ENCODE measurements at places on chromosomes 3 and 15.

DNA sequence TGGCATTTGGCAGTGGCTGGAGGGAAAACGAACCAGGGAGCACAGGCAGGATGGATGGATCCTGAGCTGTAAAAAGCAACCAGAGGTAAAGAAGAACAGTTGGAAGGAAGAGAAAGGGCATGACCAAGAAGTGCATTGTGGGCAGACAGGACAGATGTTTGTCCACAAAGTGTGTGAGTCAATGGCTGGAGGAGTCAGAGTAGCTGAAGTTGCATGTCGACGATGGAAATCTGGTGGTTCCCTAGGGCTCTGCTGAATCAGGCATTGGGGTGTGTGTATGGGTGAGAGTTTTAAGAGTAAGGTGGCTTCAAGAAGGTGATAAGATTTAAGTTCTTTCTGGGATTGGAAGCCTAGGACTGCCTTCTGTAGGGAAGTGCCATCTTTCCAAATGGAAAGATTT lies 214.0 kb upstream of the BHLHE40 start:
- no peak for DNase-seq

DNA sequence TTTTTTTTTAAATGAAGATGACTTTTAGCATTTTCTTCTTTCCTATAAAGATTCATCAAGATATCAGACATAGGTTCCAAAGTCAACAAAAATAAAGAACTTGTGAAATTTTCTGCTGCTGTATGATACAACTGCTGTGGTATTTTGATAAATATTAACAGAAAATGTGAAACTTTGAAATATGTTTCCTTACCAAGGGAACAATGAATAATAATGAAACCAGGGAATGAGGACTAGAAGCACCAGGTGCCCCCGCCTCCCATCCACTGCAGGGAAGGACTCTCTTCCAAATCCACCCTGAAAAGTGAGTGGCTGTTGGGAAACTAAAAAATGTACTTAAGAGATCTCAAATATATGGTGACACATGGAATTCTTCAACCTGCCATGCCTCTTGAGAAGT lies 198.4 kb downstream of the FHIT start:
- DNase-seq, result no peak

- DNase-seq, result no peak
Observed at GRCh38 chr15:97747342-97747741, 213.2 kb upstream of the ARRDC4 start.

DNA sequence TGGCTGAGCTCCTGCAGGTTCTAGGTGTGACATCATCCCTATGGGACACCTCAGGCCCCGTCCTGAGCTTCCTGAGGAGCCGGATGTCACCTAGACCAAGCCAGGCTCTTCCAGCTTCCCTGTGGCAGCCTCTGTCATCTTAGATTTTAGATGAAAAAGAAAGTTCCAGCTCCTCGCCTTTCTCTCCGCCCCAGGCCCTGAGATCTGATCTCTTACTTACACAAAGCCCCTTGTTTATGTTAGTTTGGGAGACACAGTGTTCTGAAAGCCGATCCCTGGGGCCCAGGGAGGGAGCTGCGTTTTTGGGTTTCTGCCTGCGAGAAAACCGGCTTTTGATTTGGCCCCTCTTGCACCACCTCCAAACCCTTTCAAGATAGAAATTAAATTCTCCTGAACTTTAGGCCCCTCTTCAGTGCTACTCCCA lies 40.2 kb upstream of the FAM107A start:
- no peak for DNase-seq

GRCh38 chr15:33309602-33310276 lies 1.0 kb upstream of the RYR3 start:
- DNase-seq, result no peak

- DNase-seq, result peak; percentile 79
Observed at GRCh38 chr3:175304404-175304803, 445.3 kb downstream of the NAALADL2 start.

DNA sequence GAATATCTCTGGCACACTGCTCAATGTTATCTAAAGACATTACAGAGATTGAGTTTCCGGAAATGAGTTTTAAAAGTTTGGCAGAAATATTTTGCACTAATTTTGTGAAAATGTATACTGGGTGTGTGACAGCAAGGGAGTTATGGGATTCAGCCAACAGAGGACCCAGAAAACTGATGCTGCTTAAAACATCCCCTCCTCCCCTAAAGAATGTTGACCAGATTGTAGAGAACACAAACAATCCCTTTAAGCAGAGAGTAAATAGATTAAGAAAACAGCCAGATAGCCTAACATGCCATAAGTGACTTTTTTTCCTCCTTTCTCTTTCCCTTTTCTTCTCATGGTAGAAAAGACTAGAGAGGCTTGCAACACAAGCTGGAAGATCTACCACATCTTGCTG lies 928.0 kb upstream of the ALCAM start:
- DNase-seq, result no peak

DNA sequence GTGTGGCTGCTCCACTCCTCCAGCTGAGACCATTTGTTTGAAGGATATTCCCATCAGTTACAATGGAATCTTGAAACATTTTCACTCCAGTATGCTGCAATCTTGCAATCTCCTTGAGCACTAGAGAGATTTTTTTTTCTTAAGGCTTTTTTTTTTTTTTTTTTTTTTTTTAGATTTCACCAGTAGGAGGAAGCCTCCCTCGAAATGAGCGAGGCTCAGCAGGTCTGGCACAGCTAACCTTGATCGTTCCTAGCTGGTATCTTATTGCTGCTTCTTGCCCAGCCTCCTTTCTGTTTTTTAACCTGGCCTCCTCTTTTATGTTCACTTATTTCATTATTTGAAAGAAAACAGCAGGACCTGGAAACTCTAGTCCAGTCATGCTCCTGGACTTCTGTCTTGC lies 48.1 kb downstream of the RAP2B start:
- no peak for DNase-seq

- no peak for DNase-seq
Observed at GRCh38 chr15:70504988-70505387, 258.4 kb downstream of the UACA start.

DNA sequence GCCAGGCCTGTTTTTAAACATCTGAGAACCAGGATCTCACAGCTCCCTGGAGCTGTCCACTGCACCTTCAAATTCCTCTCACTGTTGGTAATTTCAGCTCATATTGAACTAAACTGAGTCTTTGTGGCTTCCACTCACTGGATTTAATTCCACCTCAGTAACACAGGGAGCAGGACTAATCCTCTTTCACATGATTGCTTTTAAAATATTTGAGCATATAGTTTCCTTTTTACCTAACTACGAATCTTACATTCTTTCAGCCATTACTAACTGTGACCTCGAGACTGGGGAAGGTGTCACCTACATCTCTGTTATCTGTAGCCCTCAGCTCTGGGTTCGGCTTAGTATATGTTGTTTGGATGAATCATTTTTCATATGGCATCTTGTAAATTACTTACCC lies 194.3 kb upstream of the C2CD4B start:
- DNase-seq, result no peak

- no peak for DNase-seq
Observed at GRCh38 chr3:150077581-150078247, 107.0 kb upstream of the PFN2 start.

- no peak for DNase-seq
Observed at GRCh38 chr3:127183931-127184869, 8.7 kb upstream of the PRR23E start.

- DNase-seq, result no peak
Observed at GRCh38 chr3:152961323-152961722, 126.4 kb downstream of the P2RY1 start.

GRCh38 chr15:77819851-77820728 lies 187.4 kb upstream of the LINGO1 start:
- DNase-seq, result peak; percentile 36

DNA sequence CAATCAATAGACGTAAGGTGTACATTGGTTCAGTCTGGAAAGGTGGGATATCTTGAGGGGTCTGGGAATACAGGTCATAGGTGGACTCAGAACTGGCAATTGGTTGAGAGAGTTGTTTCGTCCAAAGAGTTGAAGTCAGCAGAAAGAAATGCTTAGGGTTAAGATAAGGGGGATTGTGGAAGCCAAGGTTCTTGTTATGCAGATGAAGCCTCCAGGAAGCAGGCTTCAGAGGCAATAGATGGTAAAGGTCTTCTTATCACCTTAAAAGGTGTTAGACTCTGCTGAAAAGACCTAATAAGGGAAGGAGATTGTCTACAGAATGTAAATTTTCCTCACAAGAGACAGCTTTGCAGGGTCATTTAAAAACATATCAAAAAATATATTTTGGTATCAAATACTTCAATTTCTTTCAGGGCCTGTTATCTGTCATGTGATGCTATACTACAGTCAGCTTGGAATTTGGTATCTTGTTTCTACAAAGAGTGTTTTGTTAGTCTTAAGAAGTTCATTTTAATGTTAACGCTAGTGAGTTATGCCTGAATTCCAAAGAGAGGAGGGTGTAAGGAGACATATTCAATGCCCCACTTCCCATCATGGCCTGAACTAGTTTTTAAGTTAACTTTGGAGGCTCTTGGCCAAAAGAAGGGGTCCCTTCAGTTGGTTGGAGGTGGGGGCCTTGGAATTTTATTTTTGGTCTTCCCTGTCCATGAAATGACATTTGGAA lies 378.2 kb upstream of the ROBO2 start:
- no peak for DNase-seq

GRCh38 chr3:67808906-67809305 lies 154.5 kb upstream of the SUCLG2 start:
- no peak for DNase-seq

DNA sequence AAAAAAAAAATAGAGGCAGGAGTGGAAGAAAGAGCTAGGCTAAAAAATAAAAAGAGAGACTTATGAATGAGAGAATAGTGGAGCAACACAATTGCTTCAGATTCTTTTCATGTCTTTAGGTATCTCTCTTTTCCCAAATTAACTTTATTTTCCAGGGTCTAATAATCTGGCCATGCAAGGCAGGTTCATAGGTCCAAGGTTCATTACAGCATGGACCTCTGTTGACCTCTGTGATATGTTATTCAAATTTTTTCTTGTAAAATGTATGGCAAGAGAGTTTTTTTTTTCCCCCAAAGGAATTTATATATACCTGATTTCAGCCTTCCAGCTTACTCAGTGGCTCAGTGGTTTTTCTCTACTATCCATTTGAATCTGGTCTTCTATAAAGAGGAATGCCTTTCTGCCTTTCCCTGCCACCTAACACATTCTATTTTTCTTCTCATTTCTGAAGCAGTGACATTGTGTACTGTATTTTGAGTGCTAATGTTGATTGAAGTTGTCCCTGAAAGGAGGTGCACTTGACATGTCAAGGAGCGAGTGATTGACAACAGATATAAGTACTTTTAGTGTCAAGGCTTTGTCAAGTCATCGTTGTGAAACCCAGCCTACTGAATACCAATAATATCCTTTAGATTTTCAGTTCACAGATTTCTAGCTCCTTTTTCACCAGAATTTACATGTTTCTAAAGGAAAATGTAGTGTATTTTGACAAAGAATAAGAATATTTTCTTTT lies 118.5 kb downstream of the MAP2K5 start:
- no peak for DNase-seq

- DNase-seq, result no peak
Observed at GRCh38 chr15:67818464-67818863, 6.8 kb upstream of the SKOR1 start.

DNA sequence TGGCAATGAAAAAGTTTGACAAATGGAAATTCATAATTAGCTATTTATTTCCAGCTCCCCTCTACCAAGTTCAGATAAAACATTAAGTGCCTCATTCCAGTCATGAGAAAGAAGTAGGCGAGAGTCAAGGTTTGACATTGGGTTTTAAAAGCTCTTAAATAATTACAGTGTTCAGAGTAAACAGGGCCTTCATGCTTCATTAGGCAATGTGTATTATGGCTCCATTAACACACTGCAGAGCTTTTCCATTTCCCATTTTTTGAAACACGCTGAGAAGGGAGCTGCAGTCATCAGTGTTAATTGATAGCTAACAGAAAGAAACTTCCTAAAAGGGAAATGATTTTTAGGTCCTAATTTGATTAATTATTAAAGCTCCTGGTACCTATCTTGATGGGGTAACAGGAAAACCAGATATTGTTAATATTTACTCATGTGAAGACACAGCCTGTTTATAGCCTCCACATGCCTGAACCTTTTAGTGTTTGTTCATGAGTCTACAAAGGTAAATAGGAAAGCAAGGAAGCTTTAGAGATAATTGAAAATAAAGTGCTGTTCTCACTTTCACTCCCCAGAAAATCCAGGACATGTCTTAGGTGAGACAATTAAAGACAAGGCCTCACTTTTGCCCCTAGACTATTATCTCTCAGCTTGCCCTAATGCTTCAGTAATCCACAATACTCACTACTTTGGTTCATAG lies 28.7 kb downstream of the SST start:
- DNase-seq, result peak; percentile 5

DNA sequence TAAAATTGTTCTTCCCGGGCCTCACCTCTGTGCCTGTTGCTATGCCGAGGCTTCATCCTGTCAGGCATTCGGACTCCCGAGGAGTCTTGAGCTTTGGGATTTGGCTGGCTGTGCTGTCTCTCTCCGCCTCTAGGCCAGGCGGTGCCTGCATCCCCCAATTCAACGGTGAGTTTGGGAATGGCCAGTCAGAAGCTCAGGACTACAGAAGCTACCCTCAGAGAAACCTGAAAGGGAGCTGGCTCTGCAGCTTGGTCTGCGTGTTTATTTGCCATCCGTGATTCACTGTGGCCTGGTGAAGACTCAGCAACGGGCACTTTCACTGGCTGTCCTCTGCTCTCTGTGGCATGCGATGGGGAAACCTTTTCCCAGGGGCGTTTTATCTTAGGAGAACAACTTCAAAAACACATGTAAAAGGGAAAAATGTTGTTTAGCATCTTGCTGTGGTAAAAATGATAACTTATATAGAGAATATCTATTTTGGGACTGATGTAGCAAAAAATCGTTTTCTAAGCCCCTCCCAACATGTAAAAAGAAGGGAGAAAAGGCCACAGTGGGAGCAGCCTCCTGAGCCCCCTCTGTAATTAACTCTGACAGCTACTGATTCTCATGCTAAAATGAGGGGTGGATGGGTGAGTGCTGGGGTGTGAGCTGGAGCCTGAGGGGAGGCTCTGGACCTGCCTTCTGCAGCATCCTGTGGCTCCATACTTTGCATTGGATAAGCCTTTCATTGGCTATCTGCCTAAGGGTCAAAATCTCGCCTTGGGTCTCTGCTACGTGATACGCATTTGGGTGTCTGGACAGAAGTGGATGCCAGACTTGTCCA lies 103.4 kb upstream of the KLHL25 start:
- no peak for DNase-seq

DNA sequence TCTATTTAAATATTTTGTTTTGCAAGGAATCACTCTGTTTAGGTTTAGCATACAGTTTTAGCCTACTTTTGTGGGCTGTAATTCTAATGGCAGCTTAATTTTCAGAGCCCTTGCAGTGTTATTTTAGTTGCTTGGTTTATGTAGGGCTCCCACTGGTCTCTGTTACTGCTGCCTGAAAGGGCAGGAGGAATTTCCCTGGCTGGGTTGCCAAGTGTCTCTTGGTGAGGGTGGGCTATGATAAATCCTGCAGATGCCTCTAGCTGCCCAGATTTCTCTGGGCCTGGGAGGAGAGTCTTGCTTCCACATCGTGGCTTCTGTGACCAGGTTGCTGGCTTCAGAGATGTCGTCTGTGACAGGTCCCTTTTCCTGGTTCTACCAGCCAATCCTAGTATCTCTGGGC lies 36.2 kb downstream of the ILDR1 start:
- no peak for DNase-seq
